ENCODE measurements at places on chromosomes 3 and 15. TPM values are rescaled to one million over a fixed set of nuclear protein-coding genes. Genes with fewer than 3 reads are reported as not detected.
A peak's percentile ranks its signal among the peaks of the same experiment; 100 is the strongest.

DNA sequence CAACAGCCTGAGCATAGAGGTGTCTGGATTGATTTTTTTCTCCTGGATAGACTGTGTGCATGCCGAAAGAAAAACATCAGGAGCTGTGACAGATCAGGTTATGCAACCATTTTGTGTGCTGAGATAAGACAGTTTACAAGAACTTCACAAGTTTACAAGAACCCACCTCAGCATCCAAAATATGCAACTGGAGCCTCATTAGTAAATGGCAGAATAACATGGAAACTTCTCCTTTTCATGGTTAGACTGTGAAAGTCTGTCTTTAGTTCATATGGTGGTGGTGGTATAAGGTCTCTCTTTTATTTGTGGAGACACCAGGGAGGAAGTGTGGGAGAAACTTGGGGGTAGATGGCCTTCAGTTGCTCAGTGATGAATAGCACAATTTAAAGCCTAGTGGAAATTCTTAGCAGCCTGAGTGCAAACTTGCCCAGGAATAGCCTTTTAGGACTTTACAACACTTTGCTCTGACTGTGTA is 3.7 kb upstream of the ZNF609 start:
- H3K4me3 ChIP-seq, result no peak overlapping the region
- H3K4me1 ChIP-seq, result peaks cover 3% of the 10 kb centered on the region
- H3K27me3 ChIP-seq, result no peaks in the 10 kb centered on the region
- DNase-seq, result no peak
- H3K36me3 ChIP-seq, result no peaks in the 10 kb centered on the region

- H3K36me3 ChIP-seq, result no peaks in the 10 kb centered on the region
- no peak overlapping the region for H3K27ac ChIP-seq
- no peak for DNase-seq
- H3K27me3 ChIP-seq, result no peaks in the 10 kb centered on the region
- no peak overlapping the region for H3K4me3 ChIP-seq
These were observed 117.3 kb downstream of the RPL22L1 start for GRCh38 chr3:170752571-170753155.

- H3K27ac ChIP-seq, result peak overlapping the region; percentile 74
- H3K36me3 ChIP-seq, result peaks cover 11% of the 10 kb centered on the region
- H3K4me1 ChIP-seq, result peaks cover 4% of the 10 kb centered on the region
- H3K4me3 ChIP-seq, result no peak overlapping the region
- peak; percentile 52 for DNase-seq
These were observed 2.3 kb upstream of the C3orf62 start for GRCh38 chr3:49279376-49279775.

- no peak overlapping the region for H3K4me3 ChIP-seq
- H3K4me1 ChIP-seq, result no peaks in the 10 kb centered on the region
- H3K27me3 ChIP-seq, result no peaks in the 10 kb centered on the region
- H3K27ac ChIP-seq, result no peak overlapping the region
- no peaks in the 10 kb centered on the region for H3K36me3 ChIP-seq
These were observed 30.0 kb upstream of the SLC41A3 start for GRCh38 chr3:126113733-126114442.

DNA sequence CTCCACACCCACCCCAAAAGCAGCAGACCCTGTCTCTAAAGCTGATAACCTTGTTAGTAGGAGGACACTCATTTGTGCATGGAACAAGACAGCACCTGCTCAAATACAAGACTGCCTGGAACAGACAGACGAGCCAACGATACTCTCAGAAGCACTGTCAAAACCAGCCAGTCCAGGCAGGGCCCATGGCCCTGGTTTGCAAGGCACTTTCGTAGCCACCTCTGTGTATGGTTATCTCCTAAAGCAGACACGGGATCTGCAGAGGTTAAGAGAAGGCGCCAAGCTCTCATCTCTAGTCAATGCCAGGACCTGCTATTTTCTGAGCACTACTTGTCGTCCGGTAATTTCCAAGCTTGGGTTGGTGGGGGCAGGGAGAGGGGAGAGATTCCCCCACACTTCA is 10.5 kb downstream of the NTRK3 start:
- no peaks in the 10 kb centered on the region for H3K36me3 ChIP-seq
- no peak for DNase-seq
- no peaks in the 10 kb centered on the region for H3K4me1 ChIP-seq
- H3K27me3 ChIP-seq, result no peaks in the 10 kb centered on the region
- H3K27ac ChIP-seq, result no peak overlapping the region

DNA sequence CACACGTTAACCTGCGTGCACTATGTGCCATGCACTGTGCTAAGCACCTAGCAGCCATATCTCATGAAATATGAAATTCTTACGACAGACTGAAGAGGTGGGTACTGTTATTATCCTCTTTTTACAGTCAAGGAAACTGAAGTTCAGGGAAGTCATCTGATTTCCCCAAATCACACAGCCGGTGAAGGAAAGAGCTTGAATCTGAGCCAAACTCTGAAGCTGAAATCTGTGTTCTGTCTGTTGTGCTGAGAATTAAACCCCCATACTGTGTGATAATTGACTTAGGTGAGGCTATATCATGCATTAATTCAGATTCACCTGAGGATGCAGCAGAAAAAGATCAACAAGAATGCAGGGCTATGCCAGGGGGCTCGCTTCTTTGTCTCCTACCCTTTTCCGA is 475 bp downstream of the FAM107A start:
- no peaks in the 10 kb centered on the region for H3K4me1 ChIP-seq
- H3K36me3 ChIP-seq, result no peaks in the 10 kb centered on the region
- no peaks in the 10 kb centered on the region for H3K27me3 ChIP-seq
- no peak for DNase-seq

- no peaks in the 10 kb centered on the region for H3K4me1 ChIP-seq
- H3K27ac ChIP-seq, result no peak overlapping the region
- no peak for DNase-seq
- no peaks in the 10 kb centered on the region for H3K36me3 ChIP-seq
- H3K4me3 ChIP-seq, result no peak overlapping the region
These were observed 70.7 kb downstream of the C3orf70 start for GRCh38 chr3:185082149-185082548.

GRCh38 chr3:189049458-189050236 is 122.1 kb upstream of the TPRG1 start:
- H3K4me1 ChIP-seq, result no peaks in the 10 kb centered on the region
- H3K27ac ChIP-seq, result no peak overlapping the region
- H3K36me3 ChIP-seq, result no peaks in the 10 kb centered on the region
- no peak for DNase-seq

DNA sequence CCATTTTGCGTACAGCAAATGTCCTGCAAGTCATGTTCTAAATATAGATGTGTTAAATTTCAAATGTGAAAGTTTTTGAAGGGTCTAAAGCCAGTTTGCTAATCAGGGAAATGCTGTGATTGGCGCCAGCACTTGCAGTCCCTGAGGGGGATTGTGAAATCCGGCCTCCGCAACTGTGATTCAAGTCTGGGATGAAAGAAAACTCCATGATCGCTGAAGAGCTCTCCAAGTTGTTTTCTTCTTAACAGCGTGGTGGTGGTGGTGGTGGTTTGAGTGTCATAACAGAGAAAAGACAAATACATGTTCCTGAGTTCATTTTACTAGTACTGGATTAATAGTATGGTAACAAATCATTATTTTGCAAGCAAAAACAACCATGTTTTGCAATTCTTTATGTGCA is 51.8 kb downstream of the MITF start:
- H3K27ac ChIP-seq, result no peak overlapping the region
- no peak overlapping the region for H3K4me3 ChIP-seq
- H3K4me1 ChIP-seq, result no peaks in the 10 kb centered on the region
- H3K27me3 ChIP-seq, result peaks cover 4% of the 10 kb centered on the region
- H3K36me3 ChIP-seq, result no peaks in the 10 kb centered on the region

Gene IL17RE
- total RNA-seq, result 66.4 TPM

Gene CPEB1
- total RNA-seq, result 1.4 TPM

Gene ZNF148
- total RNA-seq, result 50.1 TPM

Gene CGNL1
- total RNA-seq, result 3.9 TPM

Gene CRTAP
- 101 TPM for total RNA-seq

Gene INO80
- 17.6 TPM for total RNA-seq

Gene CHL1
- total RNA-seq, result 7.5 TPM

Gene CHRNA5
- total RNA-seq, result 9.7 TPM

Gene MIX23
- 66.6 TPM for total RNA-seq

Gene PLCL2
- 12.3 TPM for total RNA-seq

Gene MAP1A
- 1.9 TPM for total RNA-seq

Gene NR2E3
- 0.35 TPM for total RNA-seq

Gene CD200R1L
- total RNA-seq, result not detected

Gene GOLGA8Q
- total RNA-seq, result 0.15 TPM

Measured in colonic mucosa (tissue), 4 donors.